ENCODE measurements at places on chromosomes 2 and 18. TPM values are rescaled to one million over a fixed set of nuclear protein-coding genes. Genes with fewer than 3 reads are reported as not detected.

DNA sequence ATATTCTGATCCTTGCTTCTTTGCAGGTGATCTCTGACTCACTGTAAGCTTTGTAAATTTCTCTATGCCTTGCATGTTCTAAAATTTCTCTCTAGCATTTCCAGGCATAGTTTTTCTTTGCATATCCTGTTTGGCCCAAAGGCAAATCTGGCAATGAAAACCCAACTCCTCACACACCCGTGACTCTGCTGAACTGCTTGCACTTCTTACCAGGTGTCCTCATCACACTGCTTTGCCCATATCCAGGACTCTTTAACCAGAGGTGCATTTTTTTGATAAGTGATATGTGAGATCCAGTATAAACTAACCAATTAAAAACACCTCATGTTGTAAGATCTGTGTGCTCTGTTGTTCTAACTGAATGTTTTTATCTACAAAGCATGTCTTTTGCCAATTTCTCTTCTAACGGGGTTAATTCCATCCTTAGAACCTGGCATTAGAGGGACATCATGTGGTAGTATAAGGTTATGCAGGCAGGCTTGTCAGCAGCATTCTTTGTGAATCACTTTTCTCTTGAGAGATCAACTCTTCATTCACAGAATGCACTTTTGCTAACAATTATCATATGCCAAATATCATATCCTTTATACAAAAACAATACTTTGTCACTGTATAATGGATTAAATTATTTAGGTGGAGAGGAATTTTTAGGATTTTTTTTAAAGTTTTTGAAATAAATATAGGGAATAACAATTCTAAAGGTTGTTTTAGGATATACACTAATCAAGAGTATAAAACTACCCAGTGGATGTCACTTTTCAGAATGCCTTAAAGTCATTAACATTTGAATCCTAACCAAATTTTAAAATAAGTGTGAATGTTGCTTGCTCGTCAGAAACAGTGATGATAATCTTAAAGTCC is 20.8 kb upstream of the TMX3 start:
- no peak for DNase-seq

DNA sequence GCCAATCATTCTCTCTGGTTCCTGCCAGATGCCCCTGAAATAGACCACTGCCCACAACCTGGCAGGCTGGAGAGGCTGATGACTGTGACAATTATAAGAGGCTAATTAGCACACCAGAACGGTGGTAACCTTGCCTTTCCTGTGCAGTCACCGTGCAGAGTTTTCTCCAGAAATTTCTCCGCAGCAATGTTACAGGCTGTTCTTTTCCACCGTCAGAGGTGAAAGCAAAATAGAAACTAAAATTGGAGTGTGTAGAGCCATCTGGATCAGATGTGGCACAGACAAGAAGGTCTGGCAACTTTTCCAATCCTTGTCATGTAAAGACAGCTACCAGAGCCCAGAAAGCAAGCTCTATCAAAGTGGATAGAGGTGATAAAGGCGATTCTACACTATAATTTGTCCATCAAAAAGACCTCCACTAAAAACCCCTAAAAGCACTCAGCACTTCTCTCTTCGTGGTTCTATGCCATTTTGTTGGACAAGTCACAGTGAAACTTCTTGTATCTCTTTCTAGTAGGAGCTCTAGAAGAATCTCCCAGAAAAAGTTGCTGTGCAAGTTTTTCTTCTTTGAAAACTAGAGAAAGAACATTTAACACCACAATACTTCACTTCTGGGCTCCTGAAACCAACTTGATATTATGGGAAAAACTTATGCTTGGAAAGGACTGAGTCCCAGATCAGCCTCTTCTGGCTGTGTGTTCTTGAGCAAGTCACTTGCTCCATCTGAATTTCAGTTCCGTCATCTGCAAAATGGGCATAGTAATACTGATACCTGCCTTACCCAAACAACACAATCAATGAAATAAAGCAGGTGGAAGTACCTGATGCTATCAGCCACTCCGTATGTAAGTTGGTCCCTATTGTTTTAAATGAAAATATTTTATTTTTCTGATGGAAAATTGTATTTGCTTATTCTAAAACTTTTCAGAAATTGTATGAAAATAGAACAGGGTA is 295.6 kb upstream of the DLGAP1 start:
- DNase-seq = no peak

The CRYGC gene
- total RNA-seq = not detected

DNA sequence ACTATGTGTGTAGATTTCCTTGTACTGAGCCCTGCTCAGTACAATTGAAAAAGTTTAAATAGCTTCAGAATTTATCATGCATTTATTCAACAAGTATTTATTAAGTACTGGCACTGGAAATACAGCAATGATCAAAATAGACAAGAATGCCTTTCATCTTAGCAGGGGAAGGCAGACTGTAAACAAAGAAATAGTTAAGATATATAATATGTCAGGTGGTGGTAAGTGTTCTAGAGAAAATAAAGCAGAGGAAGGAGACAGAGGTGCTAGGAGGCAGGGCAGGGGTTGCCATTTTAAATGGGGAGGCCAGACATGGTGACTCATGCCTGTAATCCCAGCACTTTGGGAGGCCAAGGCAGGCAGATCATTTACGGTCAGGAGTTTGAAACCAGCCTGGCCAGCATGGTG is 13.6 kb upstream of the LIPG start:
- no peak for DNase-seq

- DNase-seq = no peak
Measured at GRCh38 chr2:28419003-28419402, 26.3 kb downstream of the FOSL2 start.

DNA sequence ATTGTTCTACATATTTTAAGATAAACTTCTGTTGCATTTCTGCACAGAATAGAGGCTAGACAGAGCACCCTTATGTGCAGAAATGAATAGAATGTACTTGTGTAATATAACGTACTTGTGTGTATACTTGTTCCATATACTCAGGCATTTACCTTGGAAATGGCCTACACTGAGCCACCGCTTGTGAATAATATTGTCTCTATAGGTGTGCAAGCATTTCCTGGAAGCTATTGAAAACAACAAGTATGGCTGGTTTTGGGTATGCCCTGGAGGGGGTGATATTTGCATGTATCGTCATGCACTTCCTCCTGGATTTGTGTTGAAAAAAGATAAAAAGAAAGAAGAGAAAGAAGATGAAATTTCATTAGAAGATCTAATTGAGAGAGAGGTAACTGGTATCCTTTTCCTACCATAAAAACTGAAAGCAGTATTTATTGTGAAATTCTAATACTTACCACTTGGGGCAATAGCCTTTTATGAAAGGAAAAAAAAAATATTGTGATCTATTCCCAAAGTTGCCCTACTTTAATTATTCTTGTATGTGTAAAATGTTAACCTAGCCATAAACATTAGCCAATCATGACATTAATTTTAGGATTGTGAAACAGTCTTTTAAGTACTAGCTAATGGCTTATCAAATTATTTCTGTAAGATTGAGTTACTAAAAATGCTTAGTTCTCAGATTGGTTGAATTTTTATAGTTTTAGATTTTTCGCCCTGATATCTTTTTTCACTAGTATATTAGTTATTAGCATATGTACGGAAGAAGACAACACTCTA is 18.0 kb downstream of the ZC3H15 start:
- DNase-seq = no peak

- no peak for DNase-seq
Measured at GRCh38 chr2:72236445-72237067, 88.9 kb upstream of the CYP26B1 start.

The RAPGEF4 gene
- 7.1 TPM for total RNA-seq

- DNase-seq = no peak
Measured at GRCh38 chr2:221153226-221153625, 418.9 kb downstream of the EPHA4 start.

The SIGLEC15 gene
- total RNA-seq = 0.61 TPM

GRCh38 chr2:9146646-9147045 is 60.0 kb upstream of the ASAP2 start:
- DNase-seq = no peak

GRCh38 chr2:193774166-193774565 is 1579.4 kb upstream of the TMEFF2 start:
- no peak for DNase-seq

DNA sequence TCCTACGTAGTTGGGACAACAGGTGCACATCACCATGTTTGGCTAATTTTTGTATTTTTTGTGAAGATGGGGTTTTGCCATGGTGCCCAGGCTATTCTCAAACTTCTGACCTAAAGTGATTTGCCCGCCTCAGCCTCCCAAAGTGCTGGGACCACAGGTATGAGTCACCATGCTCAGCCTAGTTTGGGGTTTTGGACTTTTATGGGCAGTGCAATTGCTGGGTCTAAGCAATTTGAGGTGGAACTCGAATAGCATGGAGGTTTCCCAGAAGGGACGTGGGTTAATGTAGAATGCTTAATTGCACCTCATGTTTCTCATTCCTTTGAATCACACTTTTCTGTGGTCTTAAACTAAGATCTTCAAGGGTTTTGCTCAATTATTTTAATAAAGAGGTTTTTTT is 102.3 kb upstream of the EPHA4 start:
- no peak for DNase-seq

The UGT1A5 gene
- total RNA-seq = not detected

- DNase-seq = no peak
Measured at GRCh38 chr2:127096718-127097470, 10.1 kb downstream of the BIN1 start.

- no peak for DNase-seq
Measured at GRCh38 chr2:8855010-8855409, 17.6 kb upstream of the KIDINS220 start.

The CNRIP1 gene
- total RNA-seq = 5.8 TPM

All from heart left ventricle (tissue), 16 donors.